NCI-H1417 (cell line): ENCODE measurements at places on chromosomes 13 and 19.

DNA sequence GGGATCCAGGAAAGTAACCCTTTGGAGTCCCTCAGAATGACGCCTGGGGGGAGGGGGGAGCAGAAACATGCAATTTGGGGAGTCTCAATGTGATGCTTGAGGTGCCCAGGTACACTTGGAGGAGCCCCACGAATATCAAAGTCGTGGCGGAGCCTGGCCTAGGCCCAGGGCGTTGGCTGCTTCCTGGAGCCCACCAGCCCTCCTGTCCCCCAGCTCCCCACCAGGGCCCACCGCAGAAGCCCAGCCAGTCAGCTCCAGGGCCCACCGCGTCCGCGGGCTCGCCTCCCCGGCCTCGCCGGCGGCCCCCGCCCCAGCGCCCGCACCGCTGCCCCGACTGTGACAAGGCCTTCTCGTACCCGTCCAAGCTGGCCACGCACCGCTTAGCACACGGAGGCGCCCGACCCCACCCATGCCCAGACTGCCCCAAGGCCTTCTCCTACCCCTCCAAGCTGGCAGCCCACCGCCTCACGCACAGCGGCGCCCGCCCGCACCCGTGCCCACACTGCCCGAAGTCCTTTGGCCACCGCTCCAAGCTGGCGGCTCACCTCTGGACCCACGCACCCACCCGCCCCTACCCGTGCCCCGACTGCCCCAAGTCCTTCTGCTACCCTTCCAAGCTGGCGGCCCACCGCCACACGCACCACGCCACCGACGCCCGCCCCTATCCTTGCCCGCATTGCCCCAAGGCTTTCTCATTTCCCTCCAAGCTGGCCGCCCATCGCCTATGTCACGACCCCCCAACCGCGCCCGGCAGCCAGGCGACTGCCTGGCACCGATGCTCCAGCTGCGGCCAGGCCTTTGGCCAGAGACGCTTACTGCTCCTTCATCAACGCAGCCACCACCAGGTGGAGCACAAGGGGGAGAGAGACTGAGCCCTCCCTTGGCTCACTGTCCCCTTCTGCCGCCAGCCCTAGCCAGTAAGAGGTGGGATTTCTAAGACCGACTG, 2.1 kb downstream of the ZNF575 start:
- no peak for DNase-seq

- DNase-seq = no peak
These were observed 3.6 kb downstream of the ZIK1 start for GRCh38 chr19:57587529-57587928.

- DNase-seq = no peak
These were observed 776.4 kb upstream of the ATXN8OS start for GRCh38 chr13:69331245-69331644.

- no peak for DNase-seq
These were observed 224.2 kb downstream of the GPC6 start for GRCh38 chr13:93450761-93451160.

DNA sequence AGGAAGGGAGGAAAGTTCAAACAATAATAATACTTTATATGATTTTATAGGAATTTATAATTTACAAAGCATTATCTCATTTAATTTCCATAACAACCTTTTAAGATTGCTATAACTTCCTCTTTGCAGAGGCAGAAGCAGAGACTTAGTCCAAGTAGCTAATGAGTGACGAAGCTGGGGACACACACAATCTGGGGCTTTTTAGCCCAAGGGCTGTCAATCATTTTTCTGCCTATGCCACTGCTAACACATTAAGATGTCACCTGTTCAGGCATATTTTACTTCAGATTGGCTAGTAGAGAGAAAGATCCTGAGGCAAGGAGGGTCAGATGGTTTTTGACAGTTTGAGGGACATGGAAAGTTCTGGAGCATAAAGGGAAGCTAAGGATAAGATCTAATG, 12.6 kb downstream of the SCEL start:
- DNase-seq = no peak

- DNase-seq = no peak
These were observed 373.0 kb downstream of the COG6 start for GRCh38 chr13:40028446-40028845.

GRCh38 chr19:18601875-18602274, 4.7 kb downstream of the CRLF1 start:
- no peak for DNase-seq

DNA sequence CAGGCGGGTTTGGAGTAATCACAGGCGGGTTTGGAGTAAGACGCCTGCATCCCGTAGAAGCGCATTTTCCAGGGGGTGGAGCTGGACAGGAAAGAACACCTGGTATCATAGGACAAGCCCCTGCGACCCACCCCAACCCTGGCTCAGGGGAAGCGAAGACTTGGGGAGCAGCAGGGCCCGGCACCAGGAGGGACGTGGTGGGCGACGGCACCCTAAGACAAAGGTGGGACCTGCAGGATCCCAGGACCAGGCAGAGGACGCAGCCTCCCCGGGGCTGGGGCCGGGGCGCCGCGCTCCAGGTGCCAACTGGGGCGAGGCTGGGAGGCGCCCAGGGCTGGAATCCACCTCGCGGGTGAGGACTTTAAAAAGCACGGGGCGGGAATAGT, 520 bp downstream of the ZNF600 start:
- DNase-seq = peak; percentile 49

DNA sequence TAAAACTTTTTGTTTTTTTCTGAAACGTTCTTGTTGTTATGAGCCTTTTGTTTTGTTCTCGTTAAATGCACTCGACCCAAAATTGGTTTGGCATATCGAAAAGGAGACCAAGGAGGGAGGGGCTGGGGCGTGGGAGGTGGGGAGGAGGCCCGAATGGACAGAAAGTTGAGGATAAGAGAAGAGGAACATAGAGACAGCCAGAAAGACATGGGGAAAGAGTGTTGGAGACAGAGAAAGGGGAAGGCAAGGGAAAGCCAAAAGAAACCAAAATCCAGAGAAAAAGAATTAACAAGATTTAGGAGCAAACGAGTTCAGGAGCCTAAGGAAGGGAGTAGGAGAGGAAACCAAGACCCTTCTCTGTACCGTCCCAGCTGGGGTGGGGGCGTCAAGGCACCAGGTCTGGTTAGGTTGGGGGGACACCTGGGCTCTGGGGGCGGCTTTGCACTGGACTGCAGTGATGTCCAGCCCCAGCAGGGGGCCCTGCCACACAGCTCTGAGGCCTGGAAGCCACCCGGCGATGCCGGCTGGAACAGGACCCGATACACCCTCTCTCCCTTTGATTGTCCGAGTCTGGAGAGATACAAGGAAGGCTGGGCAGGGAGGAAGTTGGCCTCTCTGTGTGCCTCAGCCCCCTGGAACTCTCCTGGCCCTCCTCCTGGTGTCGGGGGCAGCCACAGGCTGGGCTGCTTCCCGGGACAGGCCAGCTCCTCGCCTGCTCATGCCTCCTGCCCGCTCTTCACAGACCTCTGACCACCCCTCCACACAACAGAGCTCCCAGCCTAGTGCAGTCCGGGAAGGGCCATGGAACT, 11.6 kb upstream of the ASF1B start:
- no peak for DNase-seq

DNA sequence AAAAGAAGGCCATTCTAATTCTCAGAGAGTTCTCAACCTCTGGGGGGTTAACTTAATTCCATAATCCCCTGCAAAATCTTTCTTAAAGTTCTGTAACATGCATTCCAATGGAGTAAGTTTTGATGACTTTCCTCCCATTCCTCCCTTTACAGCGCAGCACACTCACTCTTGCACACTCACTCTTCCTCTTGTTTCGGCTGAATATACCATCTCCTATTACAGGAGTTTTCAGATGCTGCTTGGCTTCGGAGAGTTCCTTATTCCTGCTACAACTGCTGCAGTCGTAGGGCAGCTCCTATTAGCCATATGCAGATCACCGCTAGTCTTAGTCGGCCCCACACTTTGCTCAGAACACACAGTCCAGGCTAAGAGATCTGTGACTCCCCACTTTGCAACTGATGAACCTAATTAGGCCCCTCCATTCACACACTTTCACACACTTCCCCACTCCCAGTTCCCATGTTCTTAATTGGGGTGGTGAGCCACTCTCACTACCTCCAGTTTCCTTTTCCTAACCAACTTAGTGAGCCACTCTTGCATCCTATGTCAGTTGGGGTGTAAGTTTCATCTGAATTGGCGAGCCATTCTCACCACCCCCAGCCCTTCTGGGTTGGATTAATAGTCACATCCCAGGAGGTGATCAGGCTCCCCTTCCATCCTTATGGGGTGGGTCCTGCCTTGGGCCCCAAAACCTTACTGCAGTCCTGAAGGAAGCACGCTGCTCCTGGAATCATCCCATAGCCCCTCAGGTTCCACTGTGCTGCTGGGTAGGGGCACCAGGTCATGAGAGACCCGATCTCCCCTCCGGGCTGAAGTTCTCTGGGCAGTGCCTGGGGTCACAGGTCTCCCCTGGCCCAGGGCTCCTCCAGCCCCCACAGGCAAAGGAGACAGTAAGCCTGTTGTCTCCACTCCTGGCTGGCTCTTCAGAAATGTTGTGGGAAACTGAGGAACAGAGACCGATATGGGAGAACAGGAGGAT, 53.9 kb downstream of the OR10H4 start:
- no peak for DNase-seq

- DNase-seq = no peak
These were observed 8.9 kb upstream of the VN1R1 start for GRCh38 chr19:57465680-57466381.

DNA sequence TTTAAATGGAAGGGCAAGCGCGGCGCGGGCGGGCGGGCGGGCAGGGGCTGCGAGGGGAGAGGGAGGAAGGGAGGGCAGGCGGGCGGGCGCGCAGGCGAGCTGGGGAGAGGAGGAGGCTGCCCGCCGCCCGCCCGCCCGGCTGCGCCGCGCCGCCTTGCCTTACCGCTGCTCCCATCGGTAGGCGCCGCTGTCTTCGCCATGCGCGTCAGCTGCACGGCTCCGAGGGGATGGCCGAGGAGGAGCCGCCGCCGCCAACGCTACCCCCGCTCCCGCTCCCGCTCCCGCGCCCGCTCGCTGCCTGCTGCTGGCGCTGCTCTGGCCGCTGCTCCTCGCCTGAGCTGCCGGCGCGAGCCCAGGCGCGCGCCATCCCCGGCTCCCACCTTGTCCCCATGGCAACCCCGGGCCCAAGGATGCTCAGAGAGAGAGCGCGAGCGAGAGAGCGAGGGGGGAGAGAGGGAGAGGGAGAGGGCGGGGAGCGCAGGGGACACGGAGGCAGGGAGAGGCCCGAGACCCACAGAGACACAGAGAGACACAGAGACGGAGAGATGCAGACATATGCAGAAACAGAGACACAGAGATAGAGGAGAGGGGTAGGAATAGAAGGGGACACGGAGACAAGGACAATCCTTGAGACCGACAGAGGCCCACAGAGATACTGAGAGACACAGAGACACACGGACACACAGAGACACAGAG, 40.3 kb downstream of the DEDD2 start:
- peak; percentile 97 for DNase-seq

DNA sequence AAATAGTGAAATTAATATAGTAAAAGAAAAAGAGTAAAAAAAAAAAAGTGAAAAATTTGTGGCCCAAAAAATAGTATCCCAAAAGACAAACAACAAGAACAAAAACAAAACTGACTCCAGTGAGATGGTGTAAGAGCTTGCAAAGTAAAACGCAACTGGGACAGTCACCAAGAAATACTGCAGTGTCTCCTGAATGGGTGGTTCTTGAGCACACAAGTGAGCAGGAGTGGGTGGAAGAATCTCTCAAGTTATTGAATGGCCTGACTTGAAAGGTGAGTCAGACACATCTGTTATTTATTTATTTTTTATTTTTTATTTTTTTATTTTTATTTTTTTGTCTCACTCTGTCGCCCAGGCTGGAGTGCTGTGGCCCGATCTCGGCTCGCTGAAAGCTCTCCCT, 1.9 kb downstream of the ZNF493 start:
- DNase-seq = no peak

DNA sequence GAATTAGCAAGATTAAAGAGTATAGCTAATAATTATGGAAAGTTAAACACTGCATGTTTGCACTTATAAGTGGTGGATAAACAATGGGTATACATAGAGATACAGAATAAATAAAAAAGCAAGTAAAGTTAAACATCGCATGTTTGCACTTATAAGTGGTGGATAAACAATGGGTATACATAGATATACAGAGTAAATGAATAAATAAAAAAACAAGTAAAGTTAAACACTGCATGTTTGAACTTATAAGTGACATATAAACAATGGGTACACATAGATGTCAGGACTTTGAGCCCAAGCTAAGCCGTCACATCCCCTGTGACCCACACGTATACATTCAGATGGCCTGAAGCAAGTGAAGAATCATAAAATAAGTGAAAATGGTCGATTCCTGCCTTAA, 1533.3 kb upstream of the SPRY2 start:
- no peak for DNase-seq

- DNase-seq = peak; percentile 83
These were observed 10.3 kb upstream of the BBC3 start for GRCh38 chr19:47240996-47241918.

GRCh38 chr13:50675651-50676050, 167.8 kb downstream of the DLEU7 start:
- DNase-seq = no peak

- peak; percentile 50 for DNase-seq
These were observed 742.2 kb upstream of the SLITRK6 start for GRCh38 chr13:86541461-86541860.

GRCh38 chr13:68368922-68369321, 1138.8 kb upstream of the PCDH9 start:
- DNase-seq = no peak

DNA sequence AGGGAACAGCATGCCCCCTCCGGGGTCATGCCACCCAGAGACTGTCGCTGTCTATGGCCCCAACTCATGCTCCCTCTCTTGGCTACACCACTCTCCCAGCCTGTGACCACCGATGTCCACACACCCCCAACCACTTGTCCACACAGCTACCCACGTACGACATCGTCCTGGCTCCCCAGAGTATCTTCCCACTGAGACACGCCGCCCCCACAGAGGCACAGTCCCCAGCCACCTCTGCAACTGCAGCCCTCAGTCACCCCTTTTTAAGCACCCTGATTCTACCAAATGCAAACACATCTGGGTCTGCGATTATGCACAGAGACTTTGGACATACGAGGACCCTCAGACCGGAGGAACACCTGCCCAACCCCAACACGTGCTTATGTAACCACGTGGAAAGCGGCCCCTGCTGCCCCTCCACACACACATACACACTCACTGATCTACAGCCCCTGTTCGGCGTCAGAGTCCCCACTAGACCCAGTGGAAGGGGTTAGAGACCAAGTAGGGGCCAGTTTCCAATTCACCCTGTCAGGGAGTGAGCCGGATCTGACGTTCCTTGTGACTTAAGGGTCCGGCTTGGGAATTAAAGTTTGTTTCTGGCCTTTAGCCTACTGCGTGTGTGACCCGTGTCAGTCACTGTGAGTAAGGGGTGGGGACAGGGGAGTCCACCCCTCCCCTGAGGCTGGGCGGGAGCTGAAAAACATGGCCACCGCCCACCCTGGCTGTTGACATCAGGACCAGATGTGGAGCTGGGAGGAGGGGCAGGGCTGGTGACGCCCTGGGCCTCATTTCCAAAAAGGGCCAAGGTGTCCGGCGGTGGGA, 11.9 kb upstream of the AXL start:
- no peak for DNase-seq
